Lower lobe of right lung (tissue), 2 donors: ENCODE measurements at places on chromosomes 11 and 22. TPM values are rescaled to one million over a fixed set of nuclear protein-coding genes. Genes with fewer than 3 reads are reported as not detected.

- DNase-seq = no peak
- H3K36me3 ChIP-seq = no peaks in the 10 kb centered on the region
- no peak overlapping the region for H3K27ac ChIP-seq
- H3K4me3 ChIP-seq = no peak overlapping the region
- H3K4me1 ChIP-seq = no peaks in the 10 kb centered on the region
- H3K27me3 ChIP-seq = no peaks in the 10 kb centered on the region
These were observed 406.6 kb downstream of the LARGE1 start for GRCh38 chr22:33513388-33514338.

DNA sequence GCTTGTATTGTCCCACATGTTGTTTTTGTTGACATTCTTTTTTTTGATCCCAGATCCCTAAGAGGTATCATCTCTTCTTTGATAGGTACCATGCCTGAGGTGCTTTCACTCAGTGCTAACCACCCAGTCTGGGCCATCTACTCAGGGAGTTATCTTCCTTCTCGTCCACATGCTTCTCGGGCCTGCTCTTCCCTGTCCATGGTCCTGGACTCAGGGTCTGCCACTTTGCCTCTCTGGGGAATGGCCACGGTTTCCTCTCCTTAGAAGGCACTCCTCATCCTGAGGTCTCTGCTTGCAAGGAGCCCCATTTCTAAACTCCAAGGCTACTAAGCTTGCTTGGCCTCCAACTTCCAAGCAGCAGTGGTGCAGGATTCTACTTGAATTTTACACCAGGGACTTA lies 227.0 kb upstream of the NCAM1 start:
- no peak overlapping the region for H3K27ac ChIP-seq
- H3K4me3 ChIP-seq = no peak overlapping the region
- H3K27me3 ChIP-seq = no peaks in the 10 kb centered on the region
- H3K4me1 ChIP-seq = no peaks in the 10 kb centered on the region
- DNase-seq = no peak
- H3K36me3 ChIP-seq = no peaks in the 10 kb centered on the region

RFPL1 gene
- total RNA-seq = not detected

DDIAS gene
- total RNA-seq = 13.3 TPM
